Fibroblast of the aortic adventitia (primary cell): ENCODE measurements at places on chromosomes 5 and 9.

GRCh38 chr9:72276429-72276828 lies 88.6 kb downstream of the ZFAND5 start:
- no peak for DNase-seq

DNA sequence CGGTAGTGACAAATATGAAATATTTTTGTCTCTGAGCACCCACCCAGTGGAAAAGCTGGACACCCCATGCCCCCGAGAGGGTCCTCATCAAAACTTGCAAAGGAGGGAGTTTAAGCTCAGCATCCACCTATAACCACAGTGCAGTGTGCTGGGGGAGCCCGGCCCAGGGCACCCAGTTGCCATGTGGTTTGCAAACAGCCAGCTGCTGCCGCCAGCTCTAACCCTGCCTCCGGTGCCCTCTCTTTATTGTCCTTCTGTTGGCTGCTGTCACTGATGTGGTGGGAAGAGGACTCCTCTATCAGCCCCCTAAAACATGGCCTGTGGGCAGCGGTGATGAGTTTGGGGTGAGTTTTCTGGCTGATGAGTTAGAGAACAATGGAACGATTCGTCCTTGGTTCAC lies 160.9 kb upstream of the MVB12B start:
- DNase-seq, result no peak

GRCh38 chr5:117100176-117100575 lies 525.6 kb upstream of the SEMA6A start:
- DNase-seq, result no peak

DNA sequence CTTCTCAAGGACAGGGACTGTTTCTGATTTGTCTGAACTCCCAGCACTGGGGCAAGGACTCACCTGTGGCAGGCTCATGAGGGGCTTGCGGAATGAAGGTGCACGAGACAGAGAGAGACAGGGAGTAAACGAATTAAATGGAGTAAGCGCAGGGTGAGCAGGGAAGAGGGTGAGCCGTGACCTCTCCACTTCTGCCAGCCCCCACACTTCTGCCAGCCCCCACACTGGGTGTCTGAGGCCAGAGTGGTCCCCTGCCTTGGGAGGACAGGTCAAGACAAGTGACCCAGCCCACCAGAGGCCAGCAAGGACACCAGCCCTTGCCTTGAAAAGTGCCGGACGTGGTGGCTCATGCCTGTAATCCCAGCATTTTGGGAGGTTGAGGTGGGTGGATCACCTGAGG lies 37.2 kb downstream of the DAB2IP start:
- no peak for DNase-seq

- no peak for DNase-seq
Observed at GRCh38 chr5:6674886-6675285, 38.3 kb upstream of the TENT4A start.

- DNase-seq, result no peak
Observed at GRCh38 chr5:1330847-1331831, 13.8 kb downstream of the CLPTM1L start.

GRCh38 chr5:54146390-54146789 lies 164.0 kb downstream of the ARL15 start:
- DNase-seq, result peak; percentile 20

GRCh38 chr5:168467755-168468330 lies 18.4 kb upstream of the RARS1 start:
- DNase-seq, result no peak

GRCh38 chr9:70934642-70935041 lies 186.8 kb downstream of the TRPM3 start:
- no peak for DNase-seq

DNA sequence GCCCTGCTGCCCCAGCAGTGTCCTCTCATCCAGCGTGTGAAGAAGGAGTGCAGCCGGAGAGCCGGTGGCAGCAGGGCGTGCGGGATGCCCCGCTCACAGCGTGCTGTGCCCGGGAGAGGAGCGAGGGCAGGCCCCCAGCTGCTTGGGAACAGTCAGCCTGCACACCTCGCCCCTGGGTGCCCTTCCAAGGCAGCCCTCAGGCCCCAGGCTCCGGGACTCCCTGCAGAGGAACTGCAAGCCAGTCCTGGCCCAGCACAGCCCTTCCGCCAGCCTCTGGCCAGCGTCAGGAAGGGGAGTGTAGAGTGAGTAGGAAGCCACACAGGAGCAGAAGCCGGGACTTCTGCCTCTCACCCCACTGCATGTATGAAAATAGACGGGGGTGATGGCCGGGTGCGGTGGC lies 43.5 kb downstream of the ADAMTS2 start:
- DNase-seq, result no peak

GRCh38 chr5:107208867-107209266 lies 461.9 kb downstream of the EFNA5 start:
- no peak for DNase-seq

DNA sequence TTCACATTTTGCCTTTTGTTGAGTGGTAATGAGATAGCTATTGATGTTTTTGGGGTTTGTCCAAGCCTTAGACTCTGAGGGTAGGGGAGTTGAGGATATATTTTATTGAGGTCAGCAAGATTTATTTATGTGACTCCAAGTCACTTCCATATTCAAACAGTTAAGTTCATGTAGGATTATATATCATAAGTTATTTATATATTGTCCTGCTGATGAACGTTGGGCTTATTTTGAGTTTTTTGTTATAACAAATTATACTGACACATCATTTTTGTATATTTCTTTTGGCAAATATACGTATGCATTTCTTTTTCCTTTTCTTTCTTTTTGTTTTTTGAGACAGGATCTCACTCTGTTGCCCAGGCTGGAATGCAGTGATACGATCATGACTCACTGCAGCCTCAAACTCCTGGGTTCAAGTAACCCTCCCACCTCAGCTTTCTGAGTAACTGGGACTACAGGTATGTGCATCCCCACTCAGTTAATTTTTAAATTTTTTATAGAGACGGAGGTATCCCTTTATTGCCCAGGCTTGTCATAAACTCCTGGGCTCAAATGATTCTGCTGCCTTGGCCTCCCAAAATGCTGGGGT lies 23.5 kb upstream of the IL12B start:
- DNase-seq, result peak; percentile 39

DNA sequence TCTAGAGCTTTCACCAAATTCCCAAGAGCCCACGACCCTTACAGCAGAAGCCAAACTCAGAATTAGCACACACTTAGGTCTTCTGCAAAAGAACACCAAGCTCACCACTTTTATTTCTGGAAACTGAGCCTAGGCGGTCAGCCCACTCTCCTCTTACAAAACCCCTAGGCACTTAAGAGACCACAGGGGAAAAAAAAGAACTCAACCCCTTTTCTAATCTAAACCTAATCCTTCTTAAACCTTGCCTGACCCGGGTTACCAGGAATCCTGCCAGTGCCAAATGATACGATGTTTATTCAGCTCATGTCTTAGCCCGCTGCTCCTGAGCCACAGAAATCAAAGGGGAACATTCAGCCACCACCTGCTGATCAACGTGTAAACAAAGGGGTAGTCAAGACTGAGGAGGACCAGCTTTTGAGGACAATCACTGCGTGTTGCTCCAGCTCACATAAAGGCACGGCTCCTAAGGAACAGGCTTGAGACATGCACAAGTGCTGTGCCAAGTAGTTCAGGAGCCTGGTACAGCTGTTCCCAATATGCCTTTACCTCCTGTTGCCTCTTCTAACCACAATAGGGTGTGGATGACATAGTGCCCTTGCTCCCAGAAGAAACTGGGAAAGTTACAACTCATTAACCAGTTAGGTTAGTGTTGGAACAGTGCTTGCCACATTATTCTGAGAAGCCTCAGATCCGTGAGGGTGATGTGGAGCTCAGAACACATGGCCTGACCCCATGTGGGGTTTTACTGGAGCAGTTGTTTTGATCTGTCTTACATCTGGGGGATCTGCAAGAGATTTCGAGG lies 49.3 kb downstream of the ZFAND5 start:
- DNase-seq, result peak; percentile 65

- DNase-seq, result peak; percentile 78
Observed at GRCh38 chr5:41087461-41087860, 16.3 kb upstream of the MROH2B start.

- no peak for DNase-seq
Observed at GRCh38 chr9:15433191-15433590, 10.5 kb downstream of the SNAPC3 start.

GRCh38 chr5:79774171-79774854 lies 84.7 kb downstream of the CMYA5 start:
- peak; percentile 12 for DNase-seq
